ENCODE measurements at places on chromosomes 2 and 18.

DNA sequence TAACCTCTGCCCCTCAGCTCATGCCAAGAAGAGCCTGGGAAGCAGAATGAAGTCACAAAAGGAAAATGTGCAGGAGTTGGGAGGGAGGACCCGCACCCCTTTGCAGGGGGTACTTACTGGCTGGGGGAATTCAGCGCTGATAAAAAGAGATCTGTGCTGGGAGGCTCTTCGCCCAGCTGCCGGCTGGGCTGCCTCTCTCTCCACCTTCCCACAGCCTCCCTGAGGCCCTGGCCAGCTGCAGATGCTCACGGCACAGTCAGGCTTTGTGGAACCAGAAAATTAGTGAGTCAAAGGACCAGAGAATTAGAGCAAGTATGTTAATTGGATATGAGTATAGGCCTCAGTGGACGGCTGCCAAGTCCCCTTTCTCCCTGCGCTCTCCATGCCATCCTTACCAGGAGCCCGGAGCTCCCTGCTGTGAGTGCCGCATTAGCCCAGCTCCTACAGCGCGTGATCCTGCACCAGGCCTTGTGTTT is 181.7 kb upstream of the SH3BP4 start:
- DNase-seq = peak; percentile 88

DNA sequence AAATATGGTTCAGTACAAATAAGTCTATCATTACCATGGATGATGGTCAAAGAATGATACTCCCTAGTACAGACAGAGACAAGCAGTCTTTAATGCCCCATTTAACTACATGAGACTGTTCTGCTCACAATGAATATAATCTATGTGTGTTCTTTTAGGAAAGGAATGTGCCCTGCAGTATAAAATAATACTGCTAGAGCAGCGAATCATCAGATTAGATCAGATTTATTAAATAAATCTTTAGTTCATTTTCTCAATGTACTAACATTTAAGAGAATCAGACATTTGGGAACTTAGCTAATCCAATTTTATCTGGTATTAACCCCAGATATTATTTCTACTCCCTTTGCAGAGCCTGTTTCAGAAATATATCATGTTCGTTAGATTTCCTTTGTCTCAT is 272.0 kb upstream of the GCFC2 start:
- no peak for DNase-seq

DNA sequence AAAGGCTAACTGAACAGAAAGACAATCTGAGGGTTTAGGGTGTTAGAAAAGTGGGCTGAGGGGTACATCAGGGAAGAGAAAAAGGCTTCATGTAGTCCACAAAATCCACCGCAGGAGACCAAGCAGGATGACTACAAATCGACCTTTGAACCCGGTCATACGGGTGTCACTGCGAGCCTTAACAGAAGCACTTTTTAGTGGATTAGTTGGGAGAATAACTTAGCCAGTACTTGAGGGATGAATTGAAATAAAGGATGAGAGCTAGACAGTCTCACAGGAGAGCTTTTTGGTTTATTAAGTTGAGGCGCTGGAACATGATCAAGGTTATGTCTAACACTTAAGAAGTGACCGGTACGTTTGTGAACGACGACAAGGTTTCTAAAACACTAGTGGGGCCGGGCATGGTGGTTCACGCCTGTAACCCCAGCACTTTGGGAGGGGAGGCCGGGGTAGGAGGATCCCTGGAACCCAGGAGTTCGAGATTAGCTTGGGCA is 217.7 kb downstream of the MCFD2 start:
- DNase-seq = peak; percentile 11

GRCh38 chr2:183014005-183014404 is 24.3 kb downstream of the NCKAP1 start:
- DNase-seq = no peak

GRCh38 chr2:85772019-85772745 is 18.4 kb downstream of the ATOH8 start:
- DNase-seq = peak; percentile 80

GRCh38 chr18:40686836-40687235 is 1268.2 kb upstream of the PIK3C3 start:
- no peak for DNase-seq

GRCh38 chr2:120559401-120559800 is 176.3 kb upstream of the GLI2 start:
- DNase-seq = no peak

- no peak for DNase-seq
Measured at GRCh38 chr18:73793386-73793785, 354.2 kb downstream of the FBXO15 start.

DNA sequence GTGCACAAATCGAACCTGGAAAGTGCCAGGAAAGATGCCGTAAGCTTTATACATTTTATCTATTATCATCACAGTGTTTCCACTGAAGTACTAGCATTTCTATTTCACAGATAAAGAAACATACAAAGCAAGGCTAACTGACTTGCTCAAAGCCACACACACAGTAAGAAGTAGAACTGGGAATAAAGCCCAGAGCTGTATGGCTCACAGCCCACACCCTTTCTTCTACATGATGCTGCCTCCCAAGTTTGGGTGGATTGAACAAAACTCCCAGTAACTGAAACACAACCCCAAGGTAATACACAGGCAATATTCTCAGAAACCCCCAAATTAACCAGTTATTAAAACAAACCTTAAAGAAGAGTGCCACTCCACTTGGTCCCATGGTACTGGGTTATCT is 11.2 kb downstream of the SAP130 start:
- DNase-seq = no peak

- no peak for DNase-seq
Measured at GRCh38 chr2:30775833-30776232, 31.4 kb downstream of the CAPN13 start.

- DNase-seq = no peak
Measured at GRCh38 chr18:58562146-58562998, 66.5 kb downstream of the ALPK2 start.
